Stimulated activated CD8-positive, alpha-beta memory T cell treated with anti-CD3 and anti-CD28 coated beads, Interleukin-4, amount 100 ng/mL, for 48 hours (primary cell): ENCODE measurements at places on chromosomes 2 and 18.

DNA sequence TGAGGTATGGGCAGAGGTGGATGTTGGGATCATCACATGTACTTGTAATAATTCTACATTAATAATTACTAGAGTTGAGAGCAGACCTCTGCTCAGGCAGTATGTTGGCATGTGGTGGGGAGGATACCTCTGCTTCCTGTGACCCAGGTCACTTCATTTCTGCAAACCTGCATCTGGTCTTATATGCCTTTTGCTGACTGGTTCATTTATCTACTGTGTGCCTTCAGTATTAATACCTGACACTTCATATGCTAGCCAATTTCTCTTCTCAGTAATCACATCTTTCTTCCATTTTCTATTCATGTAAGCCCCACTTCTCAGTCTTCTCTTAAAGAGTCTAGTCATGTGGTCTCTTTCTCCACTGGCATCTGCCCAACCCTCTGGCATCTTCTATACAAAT lies 41.1 kb upstream of the DLX2 start:
- DNase-seq = no peak

DNA sequence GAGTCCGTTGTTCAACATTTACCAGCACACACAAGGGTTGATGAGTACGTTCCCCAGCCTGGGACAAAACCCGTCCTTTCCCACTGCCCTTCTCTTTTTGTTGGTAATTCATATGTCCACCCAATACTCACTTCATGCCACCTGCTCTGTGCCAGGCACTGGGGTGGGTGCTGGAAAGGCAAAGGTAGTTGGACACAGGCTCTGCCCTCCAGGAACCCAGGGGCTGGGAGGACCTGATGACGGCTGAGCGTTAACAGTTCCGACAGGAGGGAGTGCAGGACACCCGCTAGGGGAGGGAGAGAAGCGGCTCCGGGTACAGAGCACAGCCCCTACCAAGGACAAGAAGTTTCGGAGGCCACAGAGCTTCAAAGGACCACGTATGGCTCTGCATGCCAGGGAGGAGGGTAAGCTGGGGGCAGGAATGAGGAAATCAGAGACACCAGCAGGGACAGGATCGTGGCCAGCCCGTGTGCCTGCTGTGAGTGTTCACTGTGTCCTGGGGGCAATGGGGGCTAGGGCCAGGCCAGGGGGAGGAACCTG lies 134.1 kb upstream of the GPC1 start:
- no peak for DNase-seq

DNA sequence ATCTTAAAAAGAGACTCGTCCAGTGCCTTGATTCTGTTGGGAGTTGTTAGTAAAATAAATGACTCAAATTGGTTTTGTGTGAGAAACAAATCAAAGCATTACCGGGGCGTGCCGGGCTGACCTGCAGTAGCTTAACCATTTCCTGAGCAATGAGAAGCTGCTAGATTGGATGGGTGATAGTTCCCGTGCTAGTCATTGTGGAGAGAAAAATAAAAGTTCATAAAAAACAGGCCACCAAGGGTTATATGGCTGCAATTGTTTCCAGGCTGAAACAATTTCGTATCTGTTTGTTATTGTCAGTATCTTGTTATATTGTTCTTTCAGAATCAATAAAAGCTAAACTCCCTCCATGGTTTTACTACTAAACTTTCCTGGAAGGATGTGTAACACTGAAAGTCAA lies 314.4 kb downstream of the MTX2 start:
- no peak for DNase-seq

DNA sequence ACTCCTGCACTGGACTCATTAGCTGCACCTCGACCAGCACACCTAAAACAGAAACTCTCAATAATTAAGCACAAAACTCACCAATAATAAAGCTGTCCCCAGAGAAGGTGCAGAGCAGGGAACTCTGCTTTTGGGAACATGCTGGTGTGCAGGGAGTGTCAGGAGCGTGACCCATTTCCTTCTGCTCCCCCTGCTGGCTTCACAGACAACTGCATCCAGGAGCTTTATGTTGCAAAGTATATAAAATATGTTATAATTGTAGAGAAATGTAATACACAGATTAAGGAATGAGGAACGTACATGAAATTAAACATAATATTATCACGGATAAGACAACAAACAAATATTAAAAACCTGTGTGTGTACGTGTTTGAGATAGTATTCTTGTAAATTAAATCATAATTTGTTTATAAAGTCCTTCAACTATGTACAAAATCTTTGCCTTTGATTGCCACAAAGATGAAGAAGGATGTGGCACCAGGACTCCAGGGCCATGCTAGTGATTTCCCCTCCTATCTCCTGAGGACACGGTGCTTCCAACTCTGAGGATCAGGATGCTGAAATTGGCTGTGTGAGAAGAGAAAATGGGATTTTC lies 68.6 kb upstream of the MAL start:
- peak; percentile 57 for DNase-seq

DNA sequence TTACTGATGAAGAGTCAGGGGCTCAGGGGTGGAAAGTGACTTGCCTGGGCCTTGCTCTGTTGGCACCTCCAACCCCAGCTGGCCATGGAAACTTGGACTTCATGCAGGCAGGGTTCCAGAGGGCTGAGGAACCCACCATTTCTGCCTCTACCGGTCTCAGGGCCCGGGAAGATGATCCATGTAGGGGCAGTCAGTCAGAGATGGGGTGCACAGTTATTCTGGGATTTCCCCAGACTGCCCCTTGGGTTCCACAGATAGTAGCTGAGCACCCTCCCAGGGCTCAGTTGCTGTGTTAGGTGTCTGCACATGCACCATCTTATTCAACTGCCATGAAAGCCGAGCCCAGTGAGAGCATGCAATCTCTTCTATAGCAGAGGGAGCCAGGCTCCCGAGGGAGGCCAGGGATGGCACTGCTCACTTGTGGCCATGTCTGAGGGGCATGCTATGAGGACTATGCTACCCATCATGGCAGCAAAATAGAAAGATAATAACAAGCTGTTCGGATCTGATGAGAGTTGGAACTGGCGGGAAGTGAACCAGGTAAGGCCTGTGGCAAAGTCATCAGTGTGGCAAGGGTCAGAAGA lies 37.3 kb downstream of the RHOB start:
- no peak for DNase-seq

- no peak for DNase-seq
These were observed 14.6 kb downstream of the SPOPL start for GRCh38 chr2:138516030-138516704.

DNA sequence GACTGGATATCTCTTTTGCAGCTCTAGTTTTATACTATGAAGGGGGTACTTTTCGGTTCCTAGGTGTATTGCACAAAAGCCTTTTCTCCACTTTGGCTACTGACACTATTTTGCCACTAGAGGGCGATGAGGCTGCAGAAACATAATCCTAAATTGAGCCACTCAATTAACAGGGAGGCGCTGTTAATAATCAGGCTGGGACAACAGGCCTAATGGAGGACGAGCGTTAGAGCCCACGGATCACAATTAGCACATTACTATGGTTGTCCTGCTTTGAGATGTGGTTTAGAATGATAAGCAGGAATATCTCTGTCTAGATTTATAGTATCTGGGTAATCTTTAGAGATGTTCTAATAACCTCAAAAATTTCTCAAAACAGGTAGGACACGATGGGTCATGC lies 62.2 kb upstream of the PMAIP1 start:
- peak; percentile 52 for DNase-seq

- DNase-seq = no peak
These were observed 62.0 kb downstream of the IKZF2 start for GRCh38 chr2:213089438-213089837.

GRCh38 chr18:30679285-30679930 lies 363.1 kb downstream of the DSC3 start:
- no peak for DNase-seq

DNA sequence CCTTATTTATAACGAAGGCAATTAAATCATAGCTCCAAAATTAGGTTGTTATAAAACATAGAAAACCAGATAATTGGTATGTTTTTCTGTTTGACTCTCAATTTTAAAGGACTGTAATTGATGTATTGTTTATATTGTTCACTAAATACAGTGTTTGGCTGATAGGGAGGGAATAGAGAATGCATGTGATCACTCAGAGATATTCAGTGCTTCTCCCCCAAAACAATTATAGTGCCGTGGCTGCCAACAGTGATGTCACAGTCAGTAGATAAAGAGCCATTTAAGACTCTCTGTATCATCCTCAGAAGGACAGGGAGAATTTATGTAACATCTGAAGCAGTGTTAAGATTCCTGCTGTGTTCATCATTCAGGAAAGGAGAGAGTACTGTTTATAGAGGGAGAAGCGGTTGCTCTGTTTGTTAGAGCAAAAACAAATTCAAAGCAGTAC lies 69.6 kb downstream of the PHLPP1 start:
- DNase-seq = no peak

DNA sequence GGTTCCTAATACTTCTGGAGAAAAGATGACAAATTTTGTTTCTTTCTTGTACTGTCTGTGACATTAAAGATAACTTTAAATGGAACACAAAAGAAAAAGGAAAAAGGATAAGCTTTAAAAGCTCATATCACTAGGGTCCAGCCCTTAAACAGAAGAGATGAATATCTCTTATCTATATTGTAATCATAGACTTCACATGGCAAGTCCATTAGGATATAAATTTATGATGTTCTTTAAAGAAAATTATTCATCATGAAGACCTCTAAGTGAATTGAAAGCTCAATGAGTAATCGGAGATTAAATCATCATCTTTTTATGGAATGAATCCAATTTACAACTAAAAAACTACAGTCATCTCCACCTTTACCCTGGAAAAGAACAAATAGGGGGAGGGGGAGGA lies 111.6 kb upstream of the SATB2 start:
- DNase-seq = no peak

GRCh38 chr18:69674292-69674877 lies 273.3 kb downstream of the CD226 start:
- DNase-seq = no peak

- no peak for DNase-seq
These were observed 71.0 kb downstream of the PRKCE start for GRCh38 chr2:45722477-45722876.

- DNase-seq = no peak
These were observed 85.3 kb upstream of the RAB27B start for GRCh38 chr18:54742659-54743604.

- DNase-seq = no peak
These were observed 45.4 kb downstream of the EXOC6B start for GRCh38 chr2:72780477-72780876.

DNA sequence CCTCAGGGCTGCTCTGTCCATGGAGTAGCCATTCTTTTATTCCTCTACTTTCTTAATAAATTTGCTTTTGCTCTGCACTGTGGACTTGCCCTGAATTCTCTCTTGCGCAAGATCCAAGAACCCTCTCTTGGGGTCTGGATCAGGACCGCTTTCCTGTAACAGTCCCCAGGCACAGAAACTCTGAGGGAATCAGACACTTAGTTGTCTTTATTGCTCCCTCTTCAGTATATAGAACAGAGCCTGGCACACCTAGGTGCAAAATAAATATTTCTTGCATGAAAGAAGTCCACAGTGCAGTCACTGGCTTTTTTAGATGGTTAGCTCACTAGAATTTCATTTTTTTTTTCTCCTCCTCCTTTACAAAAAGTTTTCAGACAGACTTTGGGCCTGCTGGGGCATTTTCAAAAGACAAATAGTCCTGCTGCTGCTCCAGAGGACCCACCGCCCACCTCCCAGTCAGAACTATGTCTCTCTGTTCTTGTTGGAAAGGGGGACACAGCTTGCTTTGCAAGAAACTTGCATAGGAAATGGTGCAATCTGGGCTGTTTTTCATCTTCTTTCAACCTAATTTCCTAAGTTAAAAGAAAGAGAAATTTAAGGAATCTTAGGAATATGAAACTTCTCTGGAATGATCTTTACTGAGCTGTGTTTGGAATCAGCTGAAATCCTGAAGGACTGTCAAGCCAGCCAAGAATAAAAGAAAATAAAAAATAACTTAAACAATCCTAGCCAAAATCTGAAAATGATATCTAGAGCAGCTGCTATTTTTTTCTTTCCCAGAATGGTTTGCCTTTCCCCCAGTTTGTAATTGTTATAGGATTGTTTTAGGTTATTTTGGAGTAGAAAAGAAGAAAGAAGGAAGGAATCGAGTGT lies 31.7 kb upstream of the MAP4K3 start:
- no peak for DNase-seq

- DNase-seq = no peak
These were observed 627 bp upstream of the GALR1 start for GRCh38 chr18:77248873-77249568.

DNA sequence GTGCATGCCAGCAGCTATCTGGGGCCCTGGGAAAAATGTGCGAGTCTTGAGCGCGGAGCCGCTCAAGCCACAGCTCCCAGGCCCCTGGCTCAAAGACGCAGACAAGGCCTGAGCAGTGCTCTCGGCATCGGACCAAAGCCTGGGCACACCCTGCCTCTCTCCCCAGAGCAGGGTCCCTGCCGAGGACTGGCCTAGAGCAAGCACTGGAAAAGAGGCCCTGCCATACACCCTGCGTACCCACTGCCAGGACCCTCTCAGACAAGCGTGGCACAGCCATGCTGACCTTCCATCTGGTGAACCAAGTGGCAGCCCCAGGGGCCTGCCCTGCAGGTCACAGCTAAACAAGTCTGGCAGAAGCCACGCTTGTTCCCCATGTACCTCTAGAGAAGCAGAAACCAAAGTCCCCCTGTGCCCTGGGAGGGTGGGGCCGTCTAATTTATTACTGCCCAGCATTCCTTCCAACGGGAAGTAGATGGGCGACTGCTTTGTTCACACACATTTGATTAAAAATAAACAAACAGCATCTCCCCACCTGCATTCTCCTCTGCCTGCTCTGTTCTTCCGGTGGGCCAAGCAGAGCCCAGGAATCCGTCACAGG lies 14.0 kb downstream of the STK25 start:
- DNase-seq = no peak

GRCh38 chr18:64409511-64409910 lies 260.6 kb upstream of the LINC00305 start:
- DNase-seq = no peak

DNA sequence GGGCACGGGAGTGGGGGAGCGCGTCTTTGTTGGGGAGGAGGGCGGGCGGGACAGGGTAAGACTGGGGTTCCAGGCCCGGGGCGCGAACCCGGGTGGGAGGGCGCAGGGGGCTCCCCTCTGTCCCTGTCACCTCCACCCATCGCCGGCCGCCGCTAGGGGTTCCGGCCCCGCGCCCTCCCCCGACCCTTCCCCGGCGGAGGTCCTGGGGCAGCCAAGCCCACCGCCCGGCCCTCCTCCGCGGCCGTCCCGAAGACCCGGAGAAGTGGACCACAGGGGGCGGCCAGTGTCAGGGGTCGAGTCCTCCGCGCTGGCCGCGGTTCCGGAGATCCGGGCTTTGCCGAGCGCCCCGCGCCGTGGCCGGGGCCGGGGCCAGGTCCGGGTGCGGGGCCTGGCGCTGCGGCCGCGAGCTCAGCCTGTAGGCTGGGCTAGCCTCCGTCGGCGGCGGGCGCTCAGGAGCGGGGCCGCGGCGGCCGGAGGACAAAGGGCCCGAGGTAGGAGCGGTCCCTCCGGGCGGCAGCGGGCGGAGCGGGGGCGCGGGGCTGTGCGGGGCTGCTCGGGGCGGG lies 16.6 kb upstream of the E2F6 start:
- no peak for DNase-seq

- no peak for DNase-seq
These were observed 33.2 kb upstream of the CYP1B1 start for GRCh38 chr2:38108907-38109731.

- DNase-seq = no peak
These were observed 161.9 kb upstream of the SIX2 start for GRCh38 chr2:45171136-45171501.
